Cardiac septum (tissue), 1 donor: ENCODE measurements at places on chromosomes 7 and 10. TPM values are rescaled to one million over a fixed set of nuclear protein-coding genes. Genes with fewer than 3 reads are reported as not detected.

The MMRN2 gene
- total RNA-seq = 28.0 TPM

DNA sequence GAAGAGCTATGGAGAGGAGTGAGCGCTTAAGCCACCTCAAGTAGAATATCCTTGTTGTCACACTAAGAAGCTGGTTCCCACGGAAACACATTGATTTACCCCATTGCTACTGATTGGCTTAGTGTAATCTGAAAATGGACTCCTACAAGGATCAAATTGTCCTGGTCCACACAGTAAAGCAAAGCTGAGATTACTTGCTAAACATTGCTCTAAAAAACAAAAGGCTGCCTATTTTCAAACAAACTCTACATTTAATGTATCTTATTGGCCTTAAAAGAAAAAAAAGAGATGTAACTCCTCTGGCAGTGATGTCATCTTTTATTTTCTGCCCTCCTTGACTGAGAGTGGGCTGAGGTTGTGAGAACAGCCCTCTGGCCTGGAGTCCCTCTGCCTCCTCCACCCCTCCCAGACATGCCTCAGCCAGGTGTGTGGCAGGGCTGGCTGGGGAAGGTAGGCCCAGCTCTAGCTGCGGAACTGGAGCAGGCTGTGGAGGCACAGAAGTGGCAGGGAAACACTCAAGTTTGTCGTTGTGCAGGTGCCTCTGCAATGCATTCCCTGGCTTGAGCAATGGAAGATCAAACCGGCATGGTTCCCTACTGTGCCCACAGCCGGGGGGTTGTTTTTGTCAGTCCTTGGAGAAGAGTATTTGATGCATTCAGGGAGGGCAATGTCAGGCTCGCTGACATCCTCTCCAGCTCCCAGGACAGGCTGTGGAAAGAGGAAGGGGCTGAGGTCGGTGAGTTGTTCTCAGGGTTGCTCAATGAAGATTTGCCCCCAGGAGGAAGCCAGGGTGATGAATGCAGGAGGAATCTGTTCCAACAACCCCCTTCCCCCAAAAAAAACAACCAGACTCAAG is 9.1 kb downstream of the KLF6 start:
- no peak for DNase-seq

GRCh38 chr7:155864271-155864985 is 52.2 kb upstream of the SHH start:
- DNase-seq = no peak

DNA sequence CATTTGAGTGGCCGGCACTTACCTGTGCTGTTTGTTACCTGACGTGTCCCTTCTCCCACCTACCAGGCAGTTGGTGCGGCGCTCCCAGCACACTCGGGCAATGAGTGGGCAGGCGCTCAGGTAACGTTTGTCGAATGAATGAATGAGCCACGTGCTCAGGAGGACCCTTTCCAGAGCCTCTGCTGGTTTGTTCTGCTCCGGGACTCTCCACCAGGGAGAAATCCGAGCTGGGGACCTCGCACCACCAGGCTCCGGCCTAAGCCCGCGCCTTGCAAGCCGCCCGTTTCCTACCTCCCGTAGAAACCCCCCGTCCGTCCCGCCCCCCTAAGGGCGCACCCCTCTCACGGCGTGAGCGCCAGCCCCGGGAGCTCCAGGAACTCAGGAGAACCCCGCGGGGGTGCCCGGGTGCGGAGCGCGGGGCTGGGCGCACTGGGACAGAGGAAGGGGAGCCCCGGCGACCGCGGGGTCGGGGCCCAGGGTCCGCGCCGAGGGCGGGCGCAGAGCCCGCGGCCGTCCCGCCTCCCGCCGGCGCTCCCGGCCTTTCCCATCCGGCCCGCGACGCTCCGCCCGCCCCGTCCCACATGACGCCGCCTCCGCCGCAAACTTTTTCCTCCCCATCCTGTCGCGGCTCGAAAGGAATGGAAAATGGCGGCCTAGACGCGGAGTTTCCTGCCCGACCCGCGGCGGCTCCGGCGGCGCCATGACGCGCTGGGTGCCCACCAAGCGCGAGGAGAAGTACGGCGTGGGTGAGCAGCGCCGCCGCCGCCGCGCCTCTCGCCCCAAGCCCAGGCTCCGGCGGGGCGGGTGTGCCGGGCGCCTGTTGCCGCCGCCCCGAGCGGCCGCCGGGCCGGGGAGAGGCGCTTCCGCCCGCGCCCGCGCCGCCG is at the start of gene DOCK1:
Gene DOCK1, plus strand, starts transcription at position 611 of the 884 bp plus-strand sequence. Its CDS starts 90 bp downstream, at position 701.
- peak; percentile 81 for DNase-seq

The RNF32 gene
- total RNA-seq = 0.38 TPM

DNA sequence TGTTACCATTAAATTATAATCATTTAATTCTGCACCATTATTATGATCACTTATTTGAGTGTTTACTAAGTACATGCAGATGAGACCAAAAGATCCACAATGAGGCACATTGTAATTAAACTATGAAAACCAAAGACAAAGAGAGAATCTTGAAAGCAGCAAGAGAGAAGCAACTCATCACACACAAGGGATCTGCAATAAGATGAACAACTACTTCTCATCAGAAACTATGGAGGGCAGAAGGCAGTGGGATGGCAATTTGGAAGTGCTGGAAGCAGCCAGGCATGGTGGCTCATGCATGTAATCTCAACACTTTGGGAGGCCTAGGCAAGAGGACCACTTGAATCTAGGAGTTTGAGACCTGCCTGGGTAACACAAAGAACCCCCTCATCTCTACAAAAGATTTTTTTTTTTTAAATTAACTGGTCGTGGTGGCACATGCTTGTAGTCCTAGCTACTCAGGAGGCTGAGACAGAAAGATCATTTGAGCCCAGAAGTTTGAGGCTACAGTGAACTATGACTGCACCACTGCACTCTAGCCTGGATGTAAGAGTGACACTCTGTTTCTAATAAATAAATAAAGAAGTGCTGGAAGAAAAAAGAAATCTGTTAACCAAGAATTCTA is 47.7 kb downstream of the CDK6 start:
- no peak for DNase-seq

DNA sequence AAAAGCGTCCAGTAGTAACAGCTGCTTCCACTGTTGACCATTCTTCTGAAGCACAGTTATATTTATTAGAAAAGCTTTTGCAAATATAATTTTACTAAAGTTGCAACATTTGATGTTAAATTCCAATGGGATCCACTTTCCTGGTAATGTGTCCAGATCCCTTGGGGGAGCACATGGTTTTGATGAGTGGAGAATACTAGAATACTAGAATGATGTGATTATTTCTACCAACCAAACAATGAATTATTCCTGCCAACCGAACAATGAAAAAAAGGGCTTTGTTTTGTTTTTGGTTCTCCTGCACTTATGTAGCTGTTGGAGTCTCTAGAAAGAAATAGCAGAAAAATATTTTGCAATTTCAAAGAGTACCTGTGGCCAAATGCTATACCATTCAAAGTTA is 59.1 kb downstream of the BPGM start:
- DNase-seq = no peak

The HMX3 gene
- total RNA-seq = not detected

- DNase-seq = no peak
These were observed 1092.6 kb upstream of the AUTS2 start for GRCh38 chr7:68505721-68506120.

DNA sequence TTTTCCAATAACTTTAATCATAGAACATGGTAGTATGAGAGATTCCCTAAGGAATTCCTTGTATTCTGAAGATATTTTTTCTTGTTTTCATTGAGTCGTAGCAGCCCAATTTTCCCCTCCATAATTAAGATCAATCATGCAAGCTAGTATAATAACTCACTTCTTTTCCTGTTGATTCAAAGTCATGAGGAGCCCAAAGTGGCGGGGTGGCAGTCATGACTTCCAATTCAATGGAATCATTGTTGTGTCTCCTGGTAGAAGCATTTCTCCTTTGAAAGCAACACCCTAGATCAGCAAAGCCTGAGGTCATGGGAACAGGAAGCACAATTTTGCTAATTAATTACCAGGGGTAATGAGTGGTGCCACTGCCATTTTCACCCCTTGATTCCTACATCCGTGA is 77.6 kb upstream of the MAGI2 start:
- no peak for DNase-seq

DNA sequence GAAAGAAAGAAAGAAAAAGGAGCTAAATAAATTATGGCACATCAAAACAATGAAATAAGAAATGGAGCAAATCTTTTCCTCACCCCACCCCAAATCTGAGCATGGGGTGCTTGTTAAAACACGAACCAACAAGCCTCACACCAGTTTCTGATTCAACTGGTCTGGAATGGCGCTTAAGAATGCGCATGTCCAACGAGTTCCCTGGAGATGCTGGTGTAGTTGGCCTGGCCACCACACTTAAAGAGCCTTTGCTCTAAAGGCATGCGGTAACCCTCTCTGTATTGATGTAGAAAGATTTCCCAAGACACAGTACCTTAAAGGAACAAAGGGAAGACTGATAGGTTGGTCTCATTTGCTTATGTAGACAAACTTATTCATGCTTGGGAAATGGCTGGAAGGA is 49.1 kb upstream of the STEAP1B start:
- DNase-seq = no peak

DNA sequence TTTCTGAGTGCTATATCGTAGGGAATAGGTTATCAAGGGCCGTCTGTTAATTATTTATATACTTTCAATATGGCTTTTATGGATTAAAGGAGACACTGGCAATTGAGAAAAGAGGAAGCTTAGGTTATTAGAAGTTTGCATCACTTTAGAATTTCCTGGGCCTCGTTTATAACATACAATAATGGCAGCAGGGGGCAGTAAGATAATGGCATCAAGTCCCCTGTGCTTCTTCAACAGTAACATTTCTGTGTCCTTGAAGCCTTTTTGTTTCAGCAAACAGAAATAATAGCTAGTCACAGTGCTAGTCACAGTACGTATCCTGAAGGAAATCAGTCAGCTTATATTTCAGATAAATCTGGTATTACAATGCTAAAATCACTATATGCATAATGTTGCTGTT is 41.9 kb downstream of the SPAM1 start:
- no peak for DNase-seq

GRCh38 chr10:125291836-125292235 is 131.5 kb upstream of the CTBP2 start:
- no peak for DNase-seq

- DNase-seq = no peak
These were observed 10.6 kb downstream of the CCSER2 start for GRCh38 chr10:84339025-84339424.

DNA sequence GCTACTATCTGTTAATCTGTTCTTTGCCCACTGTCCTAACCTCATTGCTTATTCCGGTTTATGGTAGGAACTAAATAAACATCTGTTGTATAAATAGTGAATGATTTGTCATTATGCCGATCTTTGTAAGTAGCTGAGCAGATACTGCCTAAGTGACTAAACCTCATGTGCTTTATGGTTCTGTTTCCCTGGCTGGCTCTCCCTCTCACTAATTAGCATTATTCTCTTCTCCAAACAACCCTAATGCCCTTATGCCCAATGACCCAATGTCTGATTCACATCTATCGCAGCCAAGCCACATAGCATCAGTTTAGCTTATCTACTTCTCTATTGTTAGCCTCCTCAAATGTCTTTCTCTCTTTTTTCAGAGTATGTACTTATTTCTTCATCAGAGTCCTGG is 462.3 kb upstream of the POT1 start:
- DNase-seq = no peak

DNA sequence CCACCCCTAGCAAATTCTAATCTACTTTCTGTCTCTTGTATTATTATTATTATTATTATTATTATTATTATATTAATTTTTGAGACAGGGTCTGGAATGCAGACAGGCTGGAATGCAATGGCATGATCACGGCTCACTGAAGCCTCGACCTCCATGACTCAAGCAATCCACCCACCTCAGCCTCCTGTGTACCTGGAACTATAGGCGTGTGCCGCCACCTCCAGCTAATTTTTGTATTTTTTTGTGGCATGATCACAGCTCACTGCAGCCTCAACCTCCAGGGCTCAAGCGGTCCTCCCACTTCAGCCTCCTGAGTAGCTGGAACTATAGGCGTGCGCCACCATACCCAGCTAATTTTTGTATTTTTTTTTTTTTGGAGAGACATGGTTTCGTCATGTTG is 2.6 kb upstream of the TMEM139 start:
- no peak for DNase-seq

DNA sequence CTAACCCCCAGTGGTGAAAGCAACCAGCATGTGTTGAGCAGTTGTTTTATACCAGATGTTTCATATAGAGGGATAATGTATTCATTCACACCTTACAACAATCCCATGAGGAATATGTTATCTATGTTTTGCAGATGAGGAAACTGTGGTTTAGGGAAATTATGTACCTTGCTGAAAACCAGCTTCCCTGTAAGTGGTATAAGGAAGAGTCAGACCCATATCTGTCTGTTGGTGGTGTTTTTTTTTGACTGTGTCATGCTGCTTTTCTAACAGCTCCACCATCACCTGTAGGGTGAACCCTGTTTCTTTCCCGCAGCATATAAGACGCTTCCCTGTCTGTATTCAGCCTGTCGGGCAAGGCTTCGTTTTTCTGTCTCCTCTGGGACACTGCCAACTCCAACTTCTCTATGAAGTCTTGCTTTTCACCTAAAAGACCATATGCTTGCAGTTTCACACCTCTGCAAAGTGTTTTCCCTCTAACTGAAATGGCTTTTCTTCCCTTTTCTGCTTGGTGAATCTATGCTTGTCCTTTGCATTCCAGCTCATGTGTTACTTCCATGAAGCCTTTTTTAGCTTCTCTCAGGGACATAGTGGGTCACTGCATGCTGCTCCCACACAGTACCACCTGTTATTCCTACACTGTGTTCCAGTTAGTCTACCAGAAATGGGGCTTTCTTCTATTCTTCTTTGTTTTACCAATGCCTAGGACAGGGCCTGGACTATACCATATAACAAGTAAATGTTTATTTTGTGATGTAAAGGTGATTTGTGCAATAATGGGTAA is 92.8 kb downstream of the ST7 start:
- DNase-seq = no peak

DNA sequence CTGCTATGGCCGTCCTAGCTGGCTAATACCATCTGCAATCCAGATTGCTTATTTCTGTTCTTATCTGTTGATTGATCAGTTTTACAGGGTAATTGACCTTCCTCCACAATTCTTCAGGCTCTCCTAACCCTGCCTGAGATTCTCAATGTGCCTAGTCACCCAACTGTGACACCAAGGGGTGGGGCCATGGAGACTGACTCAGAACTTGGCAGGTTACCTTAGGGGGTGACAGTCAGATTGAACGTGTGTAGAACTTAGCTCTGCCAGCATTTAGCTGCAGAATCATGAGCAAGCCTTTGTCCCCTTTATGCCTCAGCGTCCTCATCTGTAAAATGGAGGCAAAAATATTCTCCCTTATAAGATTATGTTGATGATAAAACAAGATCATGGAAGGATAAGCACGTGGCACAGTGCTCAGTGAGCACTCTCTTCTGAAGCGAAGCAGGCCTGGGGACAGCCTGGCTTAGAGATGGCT is 19.1 kb upstream of the LEP start:
- no peak for DNase-seq

The SYCE1 gene
- 0.51 TPM for total RNA-seq

The TMEM178B gene
- total RNA-seq = 15.2 TPM

GRCh38 chr7:96675548-96675947 is 34.1 kb downstream of the SEM1 start:
- no peak for DNase-seq

DNA sequence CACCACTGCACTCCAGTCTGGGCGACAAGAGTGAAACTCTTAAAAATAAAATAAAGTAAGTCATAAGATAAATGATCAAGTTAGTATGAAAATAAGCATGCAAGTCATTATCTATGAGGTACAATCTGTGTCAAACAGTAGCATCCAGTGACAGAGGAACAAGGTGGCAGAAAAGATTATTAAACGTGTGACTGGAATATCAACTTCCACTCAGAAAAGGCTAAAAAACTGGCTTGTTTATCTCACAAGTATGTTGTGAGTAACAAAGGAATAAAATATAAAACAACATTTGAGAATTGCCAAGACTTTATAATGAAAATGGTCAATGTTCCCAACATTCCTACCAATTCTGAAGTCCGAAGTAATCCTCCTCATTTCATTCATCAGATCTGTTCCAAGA is 30.3 kb downstream of the ITGB1 start:
- no peak for DNase-seq
